NCI-H2081 treated with DMSO at 0.1 percent for 48 hours (cell line): ENCODE measurements at places on chromosomes 5 and 9.

DNA sequence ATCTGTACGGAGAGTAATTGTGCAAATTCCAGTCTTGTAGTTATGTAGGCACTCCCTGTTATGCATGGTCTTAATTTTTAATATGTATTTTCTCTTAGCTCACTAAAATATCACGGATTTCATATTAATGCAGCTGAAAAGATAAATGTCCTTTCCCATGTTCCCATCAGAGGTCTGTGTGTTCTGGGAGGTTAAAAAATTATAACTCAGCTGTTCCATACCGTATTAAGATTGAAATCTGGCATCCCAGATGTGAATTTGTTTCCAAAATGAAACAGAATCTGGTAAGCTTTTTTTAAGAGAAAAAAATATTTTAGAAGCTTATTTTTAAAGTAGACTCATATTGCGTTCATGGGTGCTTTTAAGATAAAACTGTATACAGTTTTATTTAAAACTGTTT lies 44.3 kb downstream of the SEMA6A start:
- no peak for DNase-seq

- DNase-seq, result no peak
These were observed 188.4 kb downstream of the GLIS3 start for GRCh38 chr9:4111233-4112008.

DNA sequence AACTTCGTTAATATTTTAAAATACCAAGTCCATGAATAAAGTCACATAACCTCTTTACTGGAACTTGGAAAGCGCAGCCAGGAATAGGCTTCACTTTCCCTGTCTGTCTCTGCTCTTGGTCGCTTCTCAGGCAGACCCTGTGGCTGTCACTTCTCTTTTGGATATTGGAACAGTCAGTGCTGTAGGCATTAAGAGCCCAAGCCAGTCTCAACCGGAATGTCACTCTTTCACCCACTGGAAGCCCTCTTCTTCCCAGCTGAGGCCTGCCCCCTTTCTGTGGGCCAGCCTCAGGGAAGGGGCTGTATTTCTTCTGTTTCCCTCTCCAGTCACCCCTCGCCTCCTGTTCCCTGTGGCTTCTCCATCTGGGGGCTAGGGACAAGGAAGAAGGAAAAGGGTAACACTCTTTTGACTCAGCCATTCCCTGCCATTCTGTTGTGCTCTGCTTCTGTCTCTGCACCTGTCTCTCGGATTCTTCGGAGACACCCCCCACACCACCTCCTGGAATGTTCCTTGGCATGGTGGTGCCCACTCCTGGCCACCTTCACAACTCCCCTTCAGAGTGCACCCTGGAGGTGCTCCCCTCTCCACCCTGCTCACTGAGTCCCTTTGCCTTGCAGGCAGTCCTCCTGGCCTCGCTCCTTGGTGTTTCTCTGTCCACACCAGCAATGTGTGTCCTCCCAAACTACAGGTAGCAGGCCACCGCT lies 103.4 kb downstream of the TRIO start:
- no peak for DNase-seq

- no peak for DNase-seq
These were observed 39.5 kb upstream of the PHF2 start for GRCh38 chr9:93536874-93537273.

DNA sequence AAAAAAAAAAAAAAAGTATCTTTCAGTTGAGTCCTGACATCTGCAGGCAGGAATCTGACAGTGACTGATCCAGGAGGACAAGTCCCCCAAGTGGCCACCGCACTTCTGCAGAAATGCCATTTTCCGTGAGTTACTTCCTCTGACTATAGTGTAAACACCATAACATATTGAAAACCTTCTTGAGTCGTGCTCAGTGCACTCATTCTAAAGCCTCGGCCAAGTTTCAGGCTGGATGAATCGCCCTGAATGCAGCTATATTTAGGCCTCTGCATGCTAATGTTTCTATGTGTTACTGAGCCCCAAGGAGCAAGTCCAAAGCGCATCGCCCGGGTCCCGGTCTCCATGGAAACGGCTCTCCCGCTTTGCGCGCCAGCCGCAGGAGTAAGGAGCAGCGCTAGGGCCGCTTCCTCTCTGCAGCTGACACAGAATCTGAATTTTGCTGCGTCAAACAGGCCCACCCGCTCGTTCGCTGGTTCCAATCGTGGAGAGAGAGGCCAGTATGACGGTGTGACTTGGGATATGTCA lies 335.4 kb downstream of the MSX2 start:
- DNase-seq, result no peak

GRCh38 chr9:111622626-111623025 lies 8.5 kb upstream of the DNAJC25 start:
- no peak for DNase-seq
